ENCODE measurements at places on chromosomes 13 and 19. TPM values are rescaled to one million over a fixed set of nuclear protein-coding genes. Genes with fewer than 3 reads are reported as not detected.

Gene TRPC4
- 5.0 TPM for total RNA-seq

Gene GPR12
- 0.09 TPM for total RNA-seq

Gene SCN1B
- 4.8 TPM for total RNA-seq

Gene ZSCAN22
- total RNA-seq, result 3.2 TPM

Gene SUGT1
- 77.6 TPM for total RNA-seq

Gene FBXO27
- total RNA-seq, result 22.7 TPM

Gene MICU2
- 33.8 TPM for total RNA-seq

Gene EXOC3L2
- total RNA-seq, result 2.7 TPM

Gene BEST2
- 4.7 TPM for total RNA-seq

DNA sequence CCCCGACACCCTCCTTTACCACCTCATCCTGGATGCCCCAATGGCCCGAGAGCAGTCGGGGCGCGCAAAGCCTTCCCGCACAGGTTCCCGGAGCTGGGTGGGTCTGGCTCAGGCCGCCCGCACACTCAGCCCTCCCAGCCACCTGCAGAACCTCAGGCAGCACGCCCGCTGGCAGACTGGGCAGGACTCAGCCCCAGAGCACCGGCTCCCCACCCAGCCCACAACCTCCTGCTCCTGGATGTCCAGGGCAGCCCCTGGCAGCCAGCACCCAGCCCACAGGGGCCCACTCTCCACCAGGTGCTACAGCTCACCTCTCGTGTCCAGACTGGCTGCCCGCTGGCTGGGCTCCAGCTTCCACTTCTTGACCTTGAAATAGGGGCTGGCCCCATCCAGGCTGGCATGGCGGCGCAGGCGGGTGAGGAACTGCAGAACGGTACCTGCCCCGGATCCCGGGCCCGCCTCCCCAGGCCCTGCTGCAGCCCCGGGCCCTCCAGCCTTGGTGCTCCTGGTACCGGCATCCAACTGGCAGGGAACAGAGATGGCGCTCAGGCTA is 4.6 kb downstream of the CBARP start:
- 0 out of 2 replicates have a peak, but pooled peaks cover under 1% of the 10 kb centered on the region for H3K4me1 ChIP-seq
- DNase-seq, result no peak
- H3K27ac ChIP-seq, result no peak overlapping the region
- no peak overlapping the region for H3K4me3 ChIP-seq
- no peaks in the 10 kb centered on the region for H3K27me3 ChIP-seq

DNA sequence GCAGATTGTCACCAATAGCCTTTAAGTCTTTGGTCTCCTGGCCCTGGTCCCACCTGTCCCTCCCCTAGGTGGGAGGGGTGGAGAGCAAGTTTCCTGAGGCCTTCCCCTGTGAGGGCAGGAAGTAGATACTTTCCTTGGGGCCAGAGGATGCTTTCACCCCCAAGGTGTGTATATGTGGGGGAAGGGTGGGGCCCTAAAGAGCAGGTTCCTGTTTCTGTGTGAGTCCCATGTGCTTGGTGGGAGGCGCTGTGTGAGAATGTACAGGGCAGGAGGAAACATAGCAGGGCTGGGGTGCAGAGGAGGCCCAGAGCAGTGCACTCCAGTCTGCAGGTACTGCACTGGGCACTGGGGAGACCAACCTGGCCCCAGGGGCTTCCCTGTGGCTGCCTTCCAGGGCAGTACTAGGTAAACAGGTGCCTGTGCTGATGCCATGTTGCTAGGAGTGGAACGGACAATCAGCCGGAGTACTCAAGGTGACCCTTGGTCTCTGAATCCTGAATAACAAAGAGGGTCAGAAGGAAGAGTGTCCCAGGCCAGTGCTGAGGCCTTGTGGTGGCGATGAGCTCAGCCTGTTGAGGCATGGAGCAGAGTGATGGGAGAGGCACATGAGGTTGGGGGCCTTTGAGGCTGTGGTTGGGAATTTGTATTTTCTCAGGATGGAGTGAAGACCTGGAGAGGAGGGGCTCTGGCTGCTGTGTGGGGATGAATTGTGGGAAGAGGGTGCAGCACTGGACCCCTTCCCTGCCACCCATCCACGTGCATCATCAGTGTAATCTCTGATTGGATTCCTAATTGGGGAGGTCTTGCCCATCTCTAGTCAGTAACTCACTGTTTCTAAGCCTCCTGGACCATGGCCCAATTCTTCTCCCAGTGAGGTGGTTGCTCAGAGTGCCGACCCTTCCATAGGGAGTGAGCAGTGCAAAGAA is 5.1 kb downstream of the EGLN2 start:
- peak overlapping the region; percentile 95 for H3K27ac ChIP-seq
- H3K36me3 ChIP-seq, result peaks cover 20% of the 10 kb centered on the region
- peaks cover 74% of the 10 kb centered on the region for H3K4me1 ChIP-seq
- no peak for DNase-seq
- peak overlapping the region; percentile 22 for H3K4me3 ChIP-seq

- H3K27ac ChIP-seq, result no peak overlapping the region
- peaks cover 6% of the 10 kb centered on the region for H3K4me1 ChIP-seq
- peaks cover 22% of the 10 kb centered on the region for H3K36me3 ChIP-seq
These were observed 216.1 kb downstream of the SLITRK1 start for GRCh38 chr13:83666141-83666540.

GRCh38 chr19:39060171-39060570 is 24.0 kb upstream of the ACP7 start:
- no peak for DNase-seq
- peaks cover 3% of the 10 kb centered on the region for H3K27me3 ChIP-seq
- no peaks in the 10 kb centered on the region for H3K4me1 ChIP-seq
- H3K4me3 ChIP-seq, result no peak overlapping the region
- no peaks in the 10 kb centered on the region for H3K36me3 ChIP-seq

- peaks cover 6% of the 10 kb centered on the region for H3K4me1 ChIP-seq
- peak overlapping the region; percentile 96 for H3K27ac ChIP-seq
- no peaks in the 10 kb centered on the region for H3K27me3 ChIP-seq
These were observed 665 bp downstream of the ZNF497 start for GRCh38 chr19:58361900-58362271.

DNA sequence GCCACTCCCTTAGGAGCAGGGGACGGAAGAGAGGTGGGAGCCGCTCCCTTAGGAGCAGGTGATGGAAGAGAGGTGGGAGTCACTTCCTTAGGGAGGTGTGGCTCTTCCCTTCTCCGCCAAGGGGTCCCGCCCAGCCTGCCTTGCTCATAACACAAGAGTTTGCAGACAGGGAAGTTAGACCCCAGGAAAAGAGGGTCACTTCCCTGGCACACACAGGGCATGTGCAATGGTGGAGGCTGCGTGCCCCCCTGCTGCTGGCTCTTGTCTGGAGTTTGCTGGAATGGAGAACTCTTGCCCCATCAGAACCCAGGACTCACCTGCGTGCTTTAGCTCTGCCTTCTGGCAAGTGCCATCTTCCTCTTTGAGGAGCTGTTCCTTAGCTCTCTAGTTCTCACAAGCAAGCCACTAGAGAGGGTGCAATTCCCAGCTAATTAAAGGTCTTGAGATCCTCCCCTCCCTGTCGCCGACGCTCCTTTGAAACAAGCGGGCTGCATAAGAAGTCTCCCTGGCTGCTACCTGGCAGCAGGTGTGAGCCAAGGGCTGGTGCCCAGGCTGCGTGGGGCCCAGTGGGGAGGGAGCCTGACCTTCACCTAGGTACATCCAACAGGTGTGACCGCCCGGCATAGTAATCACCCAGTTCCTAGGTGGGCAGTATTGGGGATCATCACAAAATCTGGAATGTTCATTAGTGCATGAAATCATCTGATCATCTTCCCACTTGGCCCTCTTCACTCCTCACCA is 281.6 kb downstream of the ZNF536 start:
- H3K4me3 ChIP-seq, result no peak overlapping the region
- H3K36me3 ChIP-seq, result no peaks in the 10 kb centered on the region
- 0 out of 2 replicates have a peak, but pooled peaks cover 3% of the 10 kb centered on the region for H3K27me3 ChIP-seq
- peaks cover 24% of the 10 kb centered on the region for H3K4me1 ChIP-seq
- no peak overlapping the region for H3K27ac ChIP-seq
- no peak for DNase-seq

- H3K27me3 ChIP-seq, result no peaks in the 10 kb centered on the region
- DNase-seq, result no peak
- peaks cover 12% of the 10 kb centered on the region for H3K4me1 ChIP-seq
- H3K27ac ChIP-seq, result no peak overlapping the region
- no peak overlapping the region for H3K4me3 ChIP-seq
These were observed 36.5 kb upstream of the MRI1 start for GRCh38 chr19:13727798-13728197.

- H3K27ac ChIP-seq, result no peak overlapping the region
- no peak overlapping the region for H3K4me3 ChIP-seq
- DNase-seq, result no peak
- no peaks in the 10 kb centered on the region for H3K27me3 ChIP-seq
- H3K4me1 ChIP-seq, result 0 out of 2 replicates have a peak, but pooled peaks cover 7% of the 10 kb centered on the region
These were observed 10.6 kb upstream of the FXYD3 start for GRCh38 chr19:35105047-35105410.

DNA sequence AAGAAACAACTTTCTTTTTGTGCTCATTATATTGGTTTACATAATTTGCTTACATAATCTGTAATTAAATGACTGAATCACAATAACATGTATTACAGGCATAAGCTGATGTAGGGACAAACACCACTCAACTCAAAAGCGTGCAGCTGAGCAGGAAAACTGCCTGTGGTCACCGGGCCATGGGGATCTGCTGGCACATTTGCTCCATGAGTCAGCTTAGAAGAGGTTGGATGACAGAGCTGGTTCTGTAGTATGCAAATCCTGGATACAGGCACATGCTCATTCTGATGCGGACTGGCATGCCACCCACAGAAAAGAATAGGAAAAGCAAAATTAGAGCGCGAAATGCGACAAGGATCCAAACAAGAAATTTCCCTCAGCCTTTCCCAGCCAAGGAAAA is 128.6 kb downstream of the USP12 start:
- no peaks in the 10 kb centered on the region for H3K27me3 ChIP-seq
- peak overlapping the region; percentile 69 for H3K27ac ChIP-seq
- peaks cover 29% of the 10 kb centered on the region for H3K4me1 ChIP-seq
- H3K36me3 ChIP-seq, result no peaks in the 10 kb centered on the region
- no peak overlapping the region for H3K4me3 ChIP-seq
- no peak for DNase-seq

DNA sequence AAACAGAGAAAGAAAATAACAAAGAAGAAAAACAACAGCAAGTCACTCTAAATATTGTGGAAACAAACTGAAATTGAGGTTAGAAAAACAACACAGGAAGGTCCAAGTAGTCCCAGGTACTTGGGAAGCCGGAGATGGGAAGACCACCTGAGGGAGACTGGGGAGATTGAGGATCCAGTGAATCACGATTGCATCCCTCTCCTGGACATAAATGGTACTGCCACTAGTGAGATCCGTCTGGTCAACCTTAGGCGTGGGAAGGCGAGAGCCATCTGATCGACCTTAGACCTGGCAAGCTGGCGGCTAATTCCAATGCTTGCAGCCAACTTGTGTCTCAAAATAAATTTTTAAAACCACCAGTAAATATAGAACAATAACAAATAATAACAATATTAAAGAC is 81.9 kb downstream of the ZNF726 start:
- H3K4me3 ChIP-seq, result no peak overlapping the region
- no peaks in the 10 kb centered on the region for H3K4me1 ChIP-seq
- DNase-seq, result peak; percentile 33
- H3K36me3 ChIP-seq, result peaks cover 67% of the 10 kb centered on the region
- peaks cover 18% of the 10 kb centered on the region for H3K27me3 ChIP-seq

- H3K27me3 ChIP-seq, result peaks cover 88% of the 10 kb centered on the region
- H3K4me1 ChIP-seq, result peaks cover 18% of the 10 kb centered on the region
- peak; percentile 75 for DNase-seq
- peak within 1 kb of the TSS; percentile 72 for H3K27ac ChIP-seq
These were observed at the start of gene SYT5 for GRCh38 chr19:55179606-55180484. Gene SYT5, minus strand, starts transcription at chr19:55180289. Its CDS starts 1,248 bp downstream, at chr19:55179041.

GRCh38 chr13:48334534-48335127 is 31.1 kb downstream of the RB1 start:
- peaks cover 23% of the 10 kb centered on the region for H3K36me3 ChIP-seq
- no peak overlapping the region for H3K4me3 ChIP-seq
- no peak overlapping the region for H3K27ac ChIP-seq
- DNase-seq, result no peak
- no peaks in the 10 kb centered on the region for H3K4me1 ChIP-seq

- peak overlapping the region; percentile 99 for H3K4me3 ChIP-seq
- H3K27ac ChIP-seq, result peak overlapping the region; percentile 91
- peaks cover 34% of the 10 kb centered on the region for H3K36me3 ChIP-seq
- peaks cover 47% of the 10 kb centered on the region for H3K4me1 ChIP-seq
These were observed 1.3 kb downstream of the RPS16 start for GRCh38 chr19:39434123-39435076.

GRCh38 chr13:109496216-109496615 is 290.2 kb downstream of the IRS2 start:
- no peaks in the 10 kb centered on the region for H3K27me3 ChIP-seq
- no peaks in the 10 kb centered on the region for H3K4me1 ChIP-seq
- DNase-seq, result no peak

- H3K27ac ChIP-seq, result no peak overlapping the region
- no peak for DNase-seq
- peaks cover 11% of the 10 kb centered on the region for H3K36me3 ChIP-seq
- H3K4me3 ChIP-seq, result no peak overlapping the region
- H3K27me3 ChIP-seq, result peaks cover 8% of the 10 kb centered on the region
These were observed 15.6 kb downstream of the SPACA7 start for GRCh38 chr13:112391746-112392145.

GRCh38 chr19:55536366-55536765 is 567 bp downstream of the SBK2 start:
- H3K4me3 ChIP-seq, result no peak overlapping the region
- DNase-seq, result no peak
- H3K4me1 ChIP-seq, result peaks cover 11% of the 10 kb centered on the region
- no peaks in the 10 kb centered on the region for H3K36me3 ChIP-seq
- no peak overlapping the region for H3K27ac ChIP-seq
- peaks cover 4% of the 10 kb centered on the region for H3K27me3 ChIP-seq

DNA sequence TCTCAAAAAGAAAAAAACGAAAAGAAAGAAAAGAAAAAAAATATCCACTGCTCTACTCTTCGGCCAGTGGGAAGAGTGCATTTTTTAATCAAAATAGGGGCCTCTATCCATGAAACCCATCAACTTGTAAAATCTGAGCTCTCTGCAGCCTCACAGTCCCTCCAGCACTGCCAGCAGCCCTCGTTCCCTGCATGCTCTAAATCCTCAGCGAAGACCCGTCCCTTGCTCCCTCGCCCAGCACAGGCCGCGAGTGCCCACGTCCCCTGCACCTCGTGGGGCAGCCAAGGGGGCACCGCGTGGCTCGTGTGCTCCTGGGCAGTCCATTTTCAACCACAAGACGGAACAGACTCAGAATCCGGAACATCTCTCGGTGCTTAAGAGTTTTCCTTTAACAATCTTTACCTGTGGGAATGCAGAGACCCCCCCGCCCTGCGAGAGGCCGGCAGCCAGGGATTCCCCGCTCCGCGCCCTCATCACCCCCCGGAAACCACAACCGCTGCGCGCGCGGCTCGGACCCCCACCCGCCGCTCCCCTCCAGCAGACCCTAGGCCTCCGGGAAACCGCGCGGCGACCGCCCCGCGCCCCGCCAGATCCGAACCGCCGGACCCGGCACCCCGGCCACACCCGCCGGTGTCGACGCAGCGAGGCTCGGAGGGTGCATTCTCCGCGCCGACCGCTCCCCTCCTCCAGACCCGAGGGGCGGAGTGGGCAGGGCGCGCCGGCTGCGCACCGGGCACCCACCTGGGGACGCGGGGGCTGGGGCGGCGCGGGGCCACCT is 638 bp downstream of the ANKRD27 start:
- H3K4me3 ChIP-seq, result peak overlapping the region; percentile 94
- no peak for DNase-seq
- peak overlapping the region; percentile 92 for H3K27ac ChIP-seq
- H3K27me3 ChIP-seq, result peaks cover 41% of the 10 kb centered on the region
